ENCODE measurements at places on chromosomes 12 and 14.

- no peak for DNase-seq
Measured at GRCh38 chr12:6345319-6346091, 3.6 kb upstream of the TNFRSF1A start.

DNA sequence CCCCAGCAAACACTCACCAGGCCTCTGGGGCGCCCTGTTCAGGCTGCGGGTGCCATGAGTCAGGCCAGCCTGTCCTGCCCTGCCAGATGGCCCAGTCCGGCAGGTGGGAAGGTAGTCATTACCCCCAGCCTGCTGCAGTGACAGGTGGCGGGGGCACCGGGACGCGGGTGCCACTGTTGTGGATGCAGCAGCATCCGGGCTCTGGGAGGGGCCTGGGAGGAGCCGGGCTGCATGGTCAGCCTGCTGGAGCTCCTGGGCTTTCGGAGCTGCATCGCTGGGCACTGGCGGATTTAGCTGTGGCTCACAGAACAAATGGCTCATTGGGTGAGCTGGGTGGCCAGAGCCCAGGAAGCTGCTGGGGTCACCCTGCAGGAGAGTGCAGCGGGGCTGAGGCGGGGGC is 13.5 kb downstream of the CEP170B start:
- DNase-seq, result no peak

DNA sequence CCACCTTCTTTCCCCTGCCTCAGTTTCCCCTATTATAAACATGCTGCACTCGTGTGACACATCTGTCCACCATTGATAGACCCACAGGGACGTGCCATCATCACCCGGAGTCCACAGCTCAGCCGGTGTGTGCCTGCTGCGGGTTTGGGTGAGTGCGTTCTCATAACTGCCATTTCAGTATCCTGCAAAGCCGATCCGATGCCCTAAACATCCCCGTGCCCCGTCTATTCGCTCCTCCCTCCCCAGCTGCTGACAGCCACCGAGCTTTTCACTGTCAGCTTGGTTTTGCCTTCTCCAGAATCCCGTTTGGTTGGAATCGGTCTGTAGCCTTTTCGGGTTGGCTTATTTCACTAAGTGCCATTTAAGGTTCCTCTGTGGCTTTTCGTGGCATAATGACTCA is 3.9 kb downstream of the LRCOL1 start:
- no peak for DNase-seq

DNA sequence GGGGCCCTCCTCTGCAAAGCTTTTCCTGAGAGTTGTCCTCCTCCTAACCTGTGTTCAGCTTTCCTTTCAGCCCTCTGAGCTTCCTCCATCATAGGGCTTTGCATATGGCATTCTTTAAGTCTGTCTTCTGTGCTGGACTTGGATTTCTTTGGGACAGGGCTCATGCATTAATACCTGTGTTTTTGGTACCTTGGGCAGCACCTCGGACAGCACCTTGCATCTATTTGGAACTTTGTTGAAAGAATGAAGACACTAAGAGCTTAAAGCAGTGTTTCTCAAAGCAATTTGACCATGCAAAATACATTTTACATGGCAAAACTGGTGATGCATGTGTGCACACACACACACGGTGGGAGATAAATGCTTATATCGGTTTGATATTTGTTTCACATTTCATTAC is 115.0 kb upstream of the SRRM4 start:
- DNase-seq, result no peak

DNA sequence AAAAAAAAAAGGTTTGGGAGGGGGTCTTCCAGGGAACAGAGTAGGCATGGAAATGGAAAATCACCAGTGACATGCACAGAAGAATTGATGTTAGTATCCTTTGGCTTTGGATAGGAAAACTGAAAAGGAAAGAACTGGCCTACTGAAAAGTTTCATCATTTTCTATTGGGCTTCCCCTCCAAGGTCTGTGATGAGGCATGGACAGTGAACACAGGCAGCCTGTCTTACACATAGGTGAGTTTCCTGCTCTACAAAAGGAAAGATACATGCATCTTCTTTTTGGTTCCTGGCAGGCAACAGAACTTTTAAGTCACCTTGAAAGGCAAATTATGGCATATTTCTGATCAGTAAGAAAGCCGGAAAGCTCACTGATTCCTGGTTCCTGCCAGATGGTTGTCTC is 5.8 kb downstream of the BMAL2 start:
- DNase-seq, result no peak

DNA sequence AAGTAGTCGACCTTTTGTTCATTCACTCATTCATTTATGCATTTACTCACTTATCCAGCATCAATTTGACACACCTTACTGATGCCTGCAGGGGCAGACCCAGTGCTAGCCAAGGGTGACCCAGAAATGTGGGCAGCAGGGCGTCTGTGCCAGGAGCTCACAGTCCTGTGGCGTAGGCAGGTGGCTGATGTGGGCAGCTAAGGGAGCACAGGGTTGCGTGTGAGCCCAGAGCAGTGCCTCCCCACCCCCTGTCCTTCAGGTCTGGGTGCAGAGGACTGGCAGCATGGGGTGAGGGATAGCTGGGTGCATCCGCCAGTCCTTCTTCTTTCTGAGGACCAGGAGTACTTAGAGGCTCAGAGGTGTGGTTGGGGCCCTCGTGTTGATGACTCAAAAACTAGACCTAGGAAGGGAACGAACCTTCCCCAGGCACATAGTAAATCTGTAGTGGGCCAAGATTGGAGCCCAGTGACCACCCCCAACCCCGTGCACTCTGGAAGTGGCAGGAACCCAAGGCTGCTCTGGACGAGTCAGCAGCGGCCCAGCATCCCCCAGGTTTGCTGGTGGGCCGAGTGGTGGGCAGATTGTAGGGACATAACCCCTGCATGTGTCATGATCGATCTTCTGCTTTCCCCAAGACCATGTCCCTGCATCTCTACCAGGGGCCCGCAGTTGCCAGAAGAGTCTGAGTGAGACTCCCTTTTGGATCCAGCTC is 63.9 kb downstream of the BEGAIN start:
- no peak for DNase-seq

GRCh38 chr14:72675126-72675525 is 218.8 kb downstream of the DPF3 start:
- DNase-seq, result no peak

GRCh38 chr14:94367347-94368242 is 20.8 kb downstream of the SERPINA1 start:
- no peak for DNase-seq

DNA sequence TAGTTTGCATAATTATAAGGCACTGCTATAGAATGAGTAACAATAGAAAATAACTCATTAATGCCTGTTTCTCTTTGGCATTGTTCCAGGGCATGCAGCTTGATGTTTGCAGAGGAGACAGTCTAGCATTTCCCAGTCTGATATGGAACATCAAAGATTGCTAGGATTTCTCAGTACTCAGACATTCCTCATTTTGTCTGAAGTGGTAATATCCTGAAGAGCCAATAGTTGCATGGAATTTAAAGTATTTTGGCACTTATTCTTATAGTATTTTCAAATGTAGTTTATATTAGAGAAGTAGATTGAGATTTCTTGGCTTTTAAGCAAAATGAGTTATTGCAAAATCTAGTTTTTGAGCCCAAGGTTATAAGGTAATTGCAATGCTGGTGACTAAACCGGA is 337.3 kb upstream of the E2F7 start:
- DNase-seq, result no peak

DNA sequence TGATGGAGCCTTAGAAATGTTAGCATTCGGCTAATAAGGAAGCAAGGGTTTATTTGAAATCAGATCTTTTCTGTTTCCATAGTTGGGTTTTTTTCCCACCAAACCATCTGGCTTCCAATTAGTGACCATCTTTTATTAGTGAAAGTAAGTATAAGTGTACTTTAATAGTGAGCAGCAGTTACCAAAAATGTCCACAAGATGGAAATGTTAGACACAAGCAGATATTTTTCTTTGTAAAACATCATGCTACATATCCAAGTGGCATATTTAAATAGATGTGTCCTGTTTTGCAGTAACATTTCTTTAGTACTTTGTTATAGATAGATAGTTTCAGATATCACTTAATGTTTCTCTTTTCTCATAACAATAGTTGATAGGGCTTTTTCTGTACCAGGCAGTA is 28.8 kb downstream of the YEATS4 start:
- peak; percentile 24 for DNase-seq

DNA sequence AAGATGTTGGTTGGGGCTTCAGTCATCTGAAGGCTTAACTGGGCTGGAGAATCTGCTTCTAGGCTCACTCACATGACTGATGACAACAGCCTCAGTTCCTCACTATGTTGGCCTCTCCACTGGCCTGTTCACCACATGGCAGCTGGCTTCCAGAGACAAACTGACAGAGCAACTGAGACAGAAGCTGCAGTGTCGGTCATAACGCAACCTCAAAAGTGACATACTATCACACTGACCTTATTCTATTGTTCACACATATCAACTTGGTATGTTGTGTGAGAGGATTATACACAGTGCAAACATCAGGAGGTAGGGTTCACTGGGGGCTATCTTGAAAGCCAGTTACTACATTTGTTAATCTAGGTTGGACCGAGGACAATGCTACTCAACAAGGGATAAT is 92.9 kb downstream of the PAWR start:
- DNase-seq, result no peak

DNA sequence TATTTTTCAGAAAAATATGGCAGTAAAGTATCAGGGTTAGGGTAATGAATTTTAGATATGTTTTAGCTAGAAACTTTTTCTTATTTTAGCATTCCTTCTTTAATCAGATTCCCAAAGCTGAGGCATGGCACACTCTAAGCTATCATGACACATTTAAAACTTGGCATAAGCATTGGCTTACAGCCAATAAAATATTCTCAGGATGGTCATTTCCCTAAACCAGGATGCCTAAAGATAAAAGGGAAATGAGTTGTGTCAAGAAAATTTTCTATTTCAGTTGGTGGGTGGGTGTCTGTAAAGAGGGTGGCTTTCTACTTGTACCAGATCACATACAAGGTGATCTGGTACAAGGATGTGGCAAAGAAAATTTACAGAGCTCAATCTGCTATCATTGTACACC is 47.8 kb downstream of the PEBP1 start:
- no peak for DNase-seq

- DNase-seq, result peak; percentile 56
Measured at GRCh38 chr12:51970904-51971646, 19.6 kb downstream of the ACVR1B start.

DNA sequence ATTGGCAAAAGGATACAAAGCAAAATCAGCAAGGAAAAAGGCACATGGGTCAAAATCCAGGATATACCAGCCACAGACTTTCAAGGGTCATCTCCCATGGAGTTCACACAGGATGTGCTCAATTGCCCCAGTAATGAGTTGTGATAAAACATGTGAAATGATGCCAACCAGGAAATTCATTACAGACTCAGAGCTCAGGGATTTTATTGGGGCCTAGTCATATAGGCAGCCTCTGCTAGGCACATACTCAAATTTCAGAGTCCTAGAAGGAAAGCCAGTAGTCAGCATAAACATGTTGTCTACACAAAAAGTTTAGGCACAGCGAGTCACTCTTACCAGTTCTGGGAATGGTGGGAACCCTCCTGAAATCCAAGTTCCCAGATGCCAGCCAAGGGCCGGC is 64.4 kb upstream of the OSBPL8 start:
- DNase-seq, result no peak

GRCh38 chr14:90940318-90940962 is 120.0 kb downstream of the RPS6KA5 start:
- no peak for DNase-seq

DNA sequence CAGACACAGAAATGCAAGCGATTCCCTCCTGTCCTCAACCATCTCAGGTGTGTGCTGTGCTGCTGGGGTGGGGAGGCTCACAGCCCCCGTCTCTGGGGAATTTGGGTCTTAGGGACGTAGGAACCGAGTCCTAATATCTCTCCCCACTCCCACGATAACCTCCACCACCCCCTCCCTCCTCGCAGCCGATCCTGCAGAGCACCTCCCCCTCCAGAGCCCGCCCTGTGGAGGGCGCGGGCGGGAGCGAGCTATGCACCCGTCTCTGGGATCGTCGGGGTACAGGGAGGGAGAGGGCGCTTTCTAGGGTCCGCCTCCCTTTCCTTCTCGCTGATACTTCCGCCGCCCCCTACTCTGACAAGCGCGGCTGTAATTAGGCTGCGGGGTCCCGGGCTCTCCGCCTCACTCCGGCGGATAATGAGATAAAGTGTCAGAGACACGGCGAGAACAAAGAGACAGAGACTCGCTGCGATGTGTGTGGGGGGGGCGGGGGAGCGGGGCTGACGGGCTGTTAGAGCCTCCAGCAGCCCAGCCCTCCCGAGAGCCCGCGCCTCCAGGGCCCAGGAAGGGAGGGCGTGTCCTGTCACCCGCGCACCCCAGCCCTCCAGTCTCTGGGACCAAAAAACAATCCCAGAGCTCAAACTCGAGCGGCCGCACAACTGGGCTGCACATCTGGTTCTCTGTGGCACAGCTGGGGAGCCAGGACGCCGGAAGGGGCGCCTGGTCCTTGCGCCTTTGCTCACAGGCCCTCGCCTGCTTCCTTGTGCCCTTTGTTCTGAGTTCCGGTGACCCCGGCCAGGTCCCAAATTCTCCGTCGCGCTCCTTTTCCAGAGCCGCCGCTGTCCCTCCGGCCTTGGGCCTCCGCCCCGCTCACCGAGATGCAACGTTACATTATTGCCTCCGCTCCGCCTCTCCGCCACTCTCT is 8.7 kb downstream of the SHMT2 start:
- DNase-seq, result no peak

DNA sequence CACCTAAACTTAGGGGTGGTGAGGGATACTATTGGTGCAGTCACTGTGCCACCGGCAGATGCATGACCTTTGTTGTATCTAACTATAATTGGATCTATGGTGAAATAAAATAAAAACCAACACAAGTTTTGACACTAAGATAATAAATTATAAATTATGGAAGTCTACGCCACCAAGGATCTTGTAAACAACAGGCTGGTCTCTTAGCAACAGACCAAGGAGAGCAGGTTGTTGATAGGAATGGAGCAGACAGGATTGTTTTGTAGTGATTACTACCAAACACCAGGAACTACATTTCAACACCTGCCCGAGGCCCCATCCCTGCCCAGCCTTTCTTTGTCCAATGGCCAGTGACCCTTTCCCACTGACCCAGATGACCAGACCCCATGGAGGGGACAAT is 1178.0 kb downstream of the VRK1 start:
- DNase-seq, result no peak

GRCh38 chr12:75334384-75335030 is at the start of gene GLIPR1L1:
TSS of gene GLIPR1L1 (plus strand) at chr12:75334670. CDS start at chr12:75334729, 59 bp downstream.
- peak; percentile 86 for DNase-seq

- DNase-seq, result no peak
Measured at GRCh38 chr12:117526757-117527478, 165.5 kb upstream of the NOS1 start.

- no peak for DNase-seq
Measured at GRCh38 chr14:33350366-33350990, 411.8 kb downstream of the NPAS3 start.

- DNase-seq, result peak; percentile 53
Measured at GRCh38 chr12:68119724-68120211, 39.8 kb downstream of the IFNG start.

All from CD4-positive, alpha-beta T cell treated with Interleukin-10 for 1 hour (primary cell).